MV-4-11 (cell line): ENCODE measurements at places on chromosomes 16 and 17.

- no peak for DNase-seq
These were observed 40.5 kb upstream of the SKAP1 start for GRCh38 chr17:48470388-48471034.

GRCh38 chr16:81610144-81610842 lies 165.7 kb downstream of the CMIP start:
- peak; percentile 24 for DNase-seq

DNA sequence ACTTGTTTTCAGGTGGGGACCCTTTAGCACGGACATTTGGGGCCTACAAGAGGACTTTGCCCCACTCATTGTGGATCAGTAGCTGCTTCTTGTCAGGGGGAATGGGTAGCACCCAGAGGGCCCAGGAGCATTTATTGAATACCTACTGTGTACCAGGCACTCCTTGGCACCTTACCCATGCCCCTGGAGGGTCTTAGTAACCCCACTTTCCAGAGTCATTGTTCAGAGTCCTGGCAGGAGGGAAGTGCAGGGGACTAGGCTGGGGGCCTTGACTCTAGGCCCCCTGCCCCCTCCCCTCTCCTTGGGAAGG lies 21.0 kb upstream of the CIBAR2 start:
- DNase-seq = no peak

DNA sequence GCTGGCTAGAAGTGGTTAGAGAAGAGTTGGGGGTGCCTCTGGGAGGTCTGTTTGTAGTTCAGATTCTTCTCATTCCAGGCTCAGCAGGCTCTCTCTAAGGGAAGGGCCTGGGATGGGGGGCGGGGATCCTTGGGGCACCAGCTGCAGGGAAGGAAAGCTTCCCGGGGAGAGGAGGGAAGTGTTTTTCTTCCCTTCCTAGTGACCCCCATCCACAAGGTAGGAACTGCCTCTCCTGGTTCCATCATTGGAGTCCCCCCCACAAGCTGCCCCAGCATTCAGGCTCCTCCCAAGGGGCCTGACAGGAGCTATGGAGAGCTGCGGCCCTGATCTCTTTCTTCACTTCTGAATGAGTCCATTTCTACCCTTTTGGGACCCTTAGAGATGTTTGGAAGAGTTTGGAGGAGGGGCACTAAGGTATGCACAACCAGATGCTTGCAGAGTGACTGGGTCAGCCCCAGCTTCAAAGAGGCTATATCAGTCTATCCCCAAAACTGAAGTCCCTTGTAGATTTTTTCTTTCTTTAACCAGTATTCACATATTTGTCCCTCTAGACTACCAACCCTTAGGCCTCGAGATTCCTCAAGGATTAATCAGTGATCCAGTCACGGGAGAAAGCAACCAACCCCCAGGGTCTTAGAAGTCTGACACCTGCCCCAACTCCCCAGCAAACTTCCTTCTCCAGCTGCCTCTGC lies 13.9 kb upstream of the FZD2 start:
- no peak for DNase-seq

- no peak for DNase-seq
These were observed 5.0 kb upstream of the TRAF4 start for GRCh38 chr17:28738680-28739384.

DNA sequence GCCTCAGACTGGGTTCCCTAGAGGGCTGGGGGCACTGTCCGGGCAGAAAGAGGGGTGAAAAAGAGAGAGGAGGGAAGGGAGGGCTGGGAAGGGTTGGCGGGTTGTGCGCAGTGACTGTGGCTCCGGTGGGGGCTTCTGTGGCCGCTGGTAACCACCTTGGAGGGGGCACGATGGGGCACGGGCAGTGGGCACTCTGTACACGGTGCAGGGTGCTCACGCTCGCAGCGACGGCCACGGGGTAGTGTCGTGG lies 588 bp downstream of the PLLP start:
- DNase-seq = no peak

DNA sequence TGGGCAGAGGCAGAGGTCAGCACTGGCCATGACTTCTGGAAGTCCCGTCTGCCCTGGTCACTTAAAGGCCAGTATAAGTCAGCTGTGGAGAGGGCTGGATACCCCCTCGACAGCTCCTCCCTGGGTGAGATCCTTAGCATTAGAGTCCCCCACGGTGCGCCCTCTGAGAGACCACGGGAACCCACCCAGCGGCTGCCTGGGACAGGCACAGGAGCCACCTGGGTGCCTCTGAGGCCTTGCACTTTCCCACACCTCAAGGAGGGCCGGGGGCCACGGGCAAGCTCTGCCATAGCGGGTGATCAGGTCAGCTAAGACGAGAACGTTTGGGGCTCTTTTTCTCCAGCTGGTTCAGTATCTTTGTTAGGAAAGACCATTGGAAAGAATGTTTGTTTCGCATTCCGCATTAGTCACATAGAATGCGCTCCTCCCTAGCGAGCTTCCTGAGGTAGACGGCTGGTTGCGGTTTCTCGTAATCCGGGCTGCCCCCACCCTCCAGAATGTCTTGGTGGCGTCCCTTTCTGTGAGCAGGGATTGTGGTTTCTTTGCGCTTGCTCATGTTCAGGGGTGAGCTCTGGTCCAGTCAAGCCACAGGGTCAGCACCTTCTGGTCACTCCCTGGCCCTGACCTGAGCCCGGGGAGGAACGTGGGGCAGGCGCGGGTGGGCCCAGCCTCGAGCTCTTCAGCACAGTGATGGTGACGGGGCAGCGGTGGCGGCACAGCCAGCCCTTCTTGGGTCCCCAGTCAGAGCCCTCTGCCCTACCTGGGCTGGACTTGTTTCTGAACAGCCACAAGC lies 25.2 kb downstream of the NME3 start:
- no peak for DNase-seq

GRCh38 chr17:79977708-79978547 lies 57.7 kb downstream of the TBC1D16 start:
- DNase-seq = no peak

DNA sequence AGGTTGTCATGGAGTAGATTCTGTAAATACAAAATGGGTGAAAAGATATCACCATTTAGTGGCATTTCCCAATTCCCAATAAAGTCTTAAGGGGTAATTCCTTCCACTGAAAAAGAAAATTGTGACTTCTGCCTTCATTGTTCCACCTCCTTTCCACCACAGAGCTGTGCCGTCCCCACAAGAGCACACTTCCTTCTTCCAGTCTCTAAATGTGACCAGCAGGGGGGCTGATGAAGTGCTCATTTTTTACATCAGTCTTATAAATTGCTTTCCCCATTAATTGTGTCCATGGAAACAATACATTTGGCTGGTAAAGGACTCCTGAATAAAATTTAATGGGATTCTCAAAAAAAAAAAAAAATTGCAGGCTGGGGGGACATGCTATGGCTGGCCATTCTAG lies 260.8 kb upstream of the PSMD7 start:
- peak; percentile 32 for DNase-seq

DNA sequence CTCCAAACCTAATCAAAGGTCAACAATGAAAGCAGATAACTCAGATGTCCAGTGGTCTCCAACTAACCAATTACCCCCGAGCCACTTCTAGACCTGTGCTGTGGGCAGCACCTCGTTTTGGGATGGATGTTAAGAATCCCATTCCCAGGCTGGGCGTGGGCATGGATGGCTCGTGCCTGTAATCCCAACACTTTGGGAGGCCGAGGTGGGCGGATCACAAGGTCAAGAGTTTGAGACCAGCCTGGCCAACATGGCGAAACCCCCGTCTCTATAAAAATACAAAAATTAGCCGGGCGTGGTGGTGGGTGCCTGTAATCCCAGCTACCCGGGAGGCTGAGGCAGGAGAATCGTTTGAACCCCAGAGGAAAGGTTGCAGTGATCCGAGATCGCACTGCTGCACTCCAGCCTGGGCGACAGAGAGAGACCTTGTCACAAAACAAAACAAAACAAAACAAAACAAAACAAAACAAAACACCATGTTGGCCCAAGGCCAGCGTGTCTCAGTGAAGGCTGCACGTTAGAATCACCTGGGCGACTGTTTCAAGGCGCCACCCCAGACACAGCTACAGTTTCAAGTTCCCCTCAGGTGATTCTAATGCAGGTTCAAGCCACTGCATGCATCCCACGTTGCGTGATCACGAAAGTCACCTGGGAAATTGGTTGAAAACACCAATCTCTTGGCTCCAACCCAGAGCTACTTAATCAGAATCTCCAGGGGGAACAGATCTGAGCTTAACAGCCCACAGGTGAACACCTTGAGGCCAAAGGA lies 21.3 kb downstream of the COX4I1 start:
- no peak for DNase-seq

- peak; percentile 44 for DNase-seq
These were observed 1.1 kb upstream of the TRPV3 start for GRCh38 chr17:3558603-3559269.

DNA sequence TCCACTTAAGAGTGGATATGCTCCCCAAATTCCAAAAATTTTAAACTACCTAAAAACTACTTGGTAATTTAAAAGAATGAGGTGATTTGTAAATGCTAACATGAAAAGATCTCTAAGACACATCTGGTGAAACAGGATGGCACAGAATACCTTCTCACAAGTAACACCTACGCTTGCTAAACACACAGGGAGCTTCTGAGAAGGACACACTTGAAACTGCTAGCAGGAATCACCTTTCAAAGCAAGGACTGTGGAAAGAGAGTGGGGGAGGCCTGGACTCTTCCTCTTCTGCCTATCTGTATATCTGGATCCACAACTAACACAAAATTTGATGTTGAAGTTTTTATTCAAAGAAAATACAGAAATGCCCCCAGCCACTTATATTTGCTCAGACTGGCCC lies 52.4 kb downstream of the CYTH1 start:
- no peak for DNase-seq

- DNase-seq = no peak
These were observed 1.3 kb downstream of the CMTR2 start for GRCh38 chr16:71287911-71288310.

GRCh38 chr16:46688101-46688653 lies 801 bp downstream of the VPS35 start:
- DNase-seq = peak; percentile 85

GRCh38 chr17:82507631-82508175 lies 11.8 kb upstream of the FOXK2 start:
- DNase-seq = no peak

DNA sequence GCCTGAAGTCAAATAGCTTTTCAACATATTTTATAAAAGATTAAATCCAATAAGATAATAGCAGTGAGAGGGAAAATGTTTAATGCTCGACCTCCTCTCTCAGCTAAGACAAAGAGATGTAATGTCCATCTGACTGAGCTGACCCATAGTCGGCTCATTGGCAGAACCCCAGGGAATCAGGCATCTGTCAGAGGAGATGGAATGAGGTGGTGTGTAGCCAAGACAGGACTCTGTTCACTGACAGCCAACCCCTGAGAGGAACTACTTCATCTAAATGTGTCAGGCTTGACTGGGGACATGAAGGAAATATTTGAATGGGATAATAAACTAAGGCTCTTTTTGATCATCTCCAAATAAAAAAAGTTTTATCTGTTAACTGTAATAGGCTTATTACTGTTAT lies 188.0 kb downstream of the CDH11 start:
- no peak for DNase-seq

GRCh38 chr17:16171613-16172012 lies 43.7 kb downstream of the NCOR1 start:
- no peak for DNase-seq

- DNase-seq = no peak
These were observed 37.5 kb downstream of the SYNRG start for GRCh38 chr17:37571674-37572073.

GRCh38 chr16:81384006-81384405 lies 60.6 kb upstream of the CMIP start:
- no peak for DNase-seq

DNA sequence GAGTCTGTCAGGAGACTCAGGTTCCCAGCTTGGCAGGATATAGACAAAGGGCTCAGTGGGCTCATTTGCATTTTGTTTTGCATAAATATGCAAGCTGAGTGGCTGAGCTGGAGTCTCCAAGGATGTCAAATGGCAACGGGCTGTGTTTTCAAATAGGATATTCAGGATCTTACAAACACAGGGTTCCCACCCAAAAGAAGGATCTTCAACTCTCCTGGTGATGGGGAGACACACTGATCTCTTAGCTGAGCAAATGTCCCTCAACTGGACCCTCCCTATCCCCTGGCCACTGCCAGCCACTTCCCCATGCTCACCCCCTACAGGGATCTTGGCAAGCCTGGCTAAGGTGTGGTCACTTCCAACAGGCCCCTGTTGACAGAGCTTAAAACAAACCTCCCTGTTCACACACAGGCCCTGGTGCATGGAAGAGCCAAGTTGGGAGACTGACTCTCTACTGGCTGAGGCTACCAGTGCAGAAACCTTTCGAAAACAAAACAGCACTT lies 61.6 kb downstream of the SOX9 start:
- DNase-seq = no peak

- no peak for DNase-seq
These were observed 7.7 kb downstream of the MED9 start for GRCh38 chr17:17484451-17484899.

GRCh38 chr16:88677721-88678120 lies 8.6 kb downstream of the SNAI3 start:
- DNase-seq = no peak

DNA sequence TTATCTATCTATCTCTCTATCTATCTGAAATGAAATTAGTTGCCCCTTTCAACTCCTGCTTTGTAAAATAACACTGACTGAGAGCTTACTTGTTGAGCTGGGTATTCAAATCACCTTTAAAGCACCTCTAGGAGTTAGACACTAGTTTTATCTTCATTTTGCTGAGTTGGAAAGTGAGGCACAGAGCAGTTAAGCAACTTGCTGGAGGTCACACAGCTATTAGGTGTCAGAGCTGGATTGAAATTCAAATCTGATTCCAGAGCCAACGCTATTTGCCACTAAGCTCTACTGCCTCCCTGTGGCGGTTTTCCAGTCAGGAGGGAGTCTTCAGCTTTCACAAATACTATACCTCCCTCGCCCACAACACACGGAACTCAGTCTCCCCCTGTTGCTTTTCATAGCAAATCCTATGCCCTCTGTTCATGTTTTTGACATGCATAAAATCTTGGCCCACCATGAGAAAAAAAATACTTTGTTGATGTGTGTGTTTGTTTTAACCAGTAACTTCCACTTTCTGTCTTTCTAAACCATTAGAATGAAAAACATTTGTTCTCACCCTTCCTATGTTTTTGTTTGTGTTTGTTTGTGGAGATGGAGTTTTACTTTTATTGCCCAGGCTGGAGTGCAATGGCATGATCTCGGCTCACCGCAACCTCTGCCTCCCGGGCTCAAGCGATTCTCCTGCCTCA lies 74.8 kb upstream of the SMURF2 start:
- peak; percentile 51 for DNase-seq

DNA sequence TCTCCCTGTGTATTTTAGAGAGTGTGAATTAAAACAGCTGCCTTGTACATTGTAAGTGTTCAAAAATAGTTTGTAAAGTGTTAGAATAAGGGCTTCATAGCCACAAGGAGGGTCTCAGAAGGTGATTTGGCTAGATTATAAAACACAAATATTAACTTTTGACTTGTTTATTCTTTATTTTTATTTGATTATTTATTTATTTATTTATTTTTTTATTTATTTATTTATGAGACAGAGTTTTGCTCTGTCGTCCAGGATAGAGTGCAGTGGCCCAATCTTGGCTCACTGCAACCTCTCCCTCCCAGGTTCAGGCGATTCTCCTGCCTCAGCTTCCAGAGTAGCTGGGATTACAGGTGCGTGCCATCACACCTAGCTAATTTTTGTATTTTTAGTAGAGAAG lies 111.5 kb upstream of the RBFOX1 start:
- no peak for DNase-seq

- peak; percentile 99 for DNase-seq
These were observed at the start of gene CIITA for GRCh38 chr16:10876799-10877341. Gene CIITA (plus strand): TSS chr16:10877202. CDS start chr16:10877331, 129 bp downstream.
